Substantia nigra (tissue), 51 donors: ENCODE measurements at places on chromosomes 1 and 21.

DNA sequence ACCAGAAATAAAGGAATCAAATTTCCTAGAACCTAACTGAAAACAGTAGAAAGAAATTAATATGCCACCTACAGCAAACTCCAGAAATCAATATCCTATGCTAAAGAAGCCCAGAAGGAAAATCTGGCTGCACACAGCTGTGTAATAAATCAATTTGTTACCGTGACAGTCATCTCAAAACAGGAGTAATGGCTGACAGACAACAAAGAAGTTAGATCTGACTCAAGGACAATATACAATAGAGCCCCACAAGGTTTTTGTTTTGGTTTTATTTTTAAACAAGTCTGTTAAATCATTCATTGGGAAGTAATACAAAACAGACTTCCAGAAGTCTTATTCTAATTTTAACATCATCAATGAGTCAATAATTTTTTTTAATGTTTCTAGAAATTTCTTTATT, 168.4 kb downstream of the RERE start:
- no peak for DNase-seq

GRCh38 chr21:29407571-29407970, 108.8 kb downstream of the BACH1 start:
- no peak for DNase-seq

DNA sequence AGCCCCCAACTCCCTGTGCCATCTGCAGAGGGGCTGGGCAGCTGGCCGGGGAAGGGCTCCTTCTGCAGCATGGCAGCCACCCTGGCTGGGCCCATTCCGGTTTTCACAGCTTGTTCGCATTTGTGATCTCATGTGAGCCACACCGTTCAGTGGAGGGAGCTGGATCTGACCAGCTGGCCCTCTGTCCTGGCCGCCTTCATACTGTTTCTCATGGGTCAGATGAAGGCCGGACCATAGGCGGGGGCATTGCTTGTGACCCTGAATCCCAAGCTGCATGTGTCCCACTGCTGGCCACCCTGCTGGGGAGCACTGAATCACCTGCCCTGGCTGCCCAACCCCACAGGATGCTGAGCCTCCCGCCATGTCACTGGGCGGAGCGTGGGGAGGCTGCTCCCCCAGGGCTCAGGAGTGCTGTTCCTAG, 36.4 kb upstream of the PRSS38 start:
- DNase-seq = no peak

- DNase-seq = no peak
Observed at GRCh38 chr1:111988743-111989453, 570 bp downstream of the KCND3 start.

- DNase-seq = no peak
Observed at GRCh38 chr1:186091222-186091720, 283.8 kb downstream of the TPR start.
